ENCODE measurements at places on chromosomes 13 and 19.

DNA sequence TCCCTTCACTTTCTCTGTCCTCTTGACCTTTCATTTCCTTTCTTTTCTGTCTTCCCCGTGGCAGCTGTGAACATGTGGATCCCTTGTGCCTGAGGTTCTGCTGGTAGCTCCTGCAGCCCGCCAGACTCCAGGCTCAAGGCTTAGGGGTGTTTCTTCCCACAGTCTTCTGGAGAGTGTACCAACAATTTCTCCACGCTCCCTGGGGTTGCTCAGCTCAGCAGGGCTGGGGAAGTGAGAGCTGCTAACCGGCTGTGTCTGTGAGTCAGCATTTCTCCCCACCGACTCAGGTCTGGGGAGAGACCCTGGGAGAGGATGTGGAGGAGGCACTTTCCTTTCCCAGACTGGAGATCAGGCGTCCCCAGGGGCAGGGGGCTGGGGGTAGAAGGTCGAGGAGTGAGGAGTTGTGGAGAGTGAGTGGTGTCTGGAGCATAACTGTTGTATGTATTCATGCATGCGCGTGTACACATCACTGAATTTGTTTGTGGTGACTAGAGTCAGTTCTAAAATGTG, 193.6 kb downstream of the KCNRG start:
- no peak for DNase-seq

DNA sequence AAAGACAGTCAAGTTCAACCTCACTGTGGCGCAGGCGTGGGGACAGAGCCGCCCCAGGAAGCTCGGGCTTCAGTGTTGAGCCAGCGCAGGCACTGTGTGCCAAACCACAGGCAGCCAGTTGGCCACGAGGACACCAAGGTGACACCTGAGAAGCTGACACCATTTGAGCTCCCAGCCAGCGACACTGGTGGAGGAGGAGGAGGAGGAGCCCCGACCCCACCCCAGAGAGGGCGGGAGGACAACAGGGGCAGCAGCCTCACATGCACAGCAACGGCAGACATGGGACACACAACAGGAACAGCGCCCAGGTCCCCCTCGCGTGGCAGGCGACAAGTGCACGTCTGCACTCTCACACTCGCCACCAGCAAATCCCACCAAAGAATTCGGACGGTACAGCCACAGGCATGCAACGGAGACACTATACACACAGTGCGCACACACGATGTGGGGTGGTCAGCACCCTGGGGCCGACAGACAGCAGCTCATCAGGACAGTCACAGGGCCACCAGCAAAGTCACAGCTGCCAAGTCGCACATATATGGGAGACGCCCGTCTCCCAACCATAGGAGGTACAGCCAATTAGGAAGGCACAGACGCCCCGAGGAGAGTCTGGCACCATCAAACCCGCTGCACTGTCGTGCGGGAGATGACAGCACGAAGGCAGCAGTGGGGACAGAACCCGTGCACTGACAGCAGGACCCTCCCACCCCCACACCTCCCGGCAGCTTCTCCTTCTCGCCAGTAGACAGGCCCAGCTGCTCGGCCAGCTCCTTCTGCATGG, 3.4 kb downstream of the EIF3G start:
- no peak for DNase-seq

DNA sequence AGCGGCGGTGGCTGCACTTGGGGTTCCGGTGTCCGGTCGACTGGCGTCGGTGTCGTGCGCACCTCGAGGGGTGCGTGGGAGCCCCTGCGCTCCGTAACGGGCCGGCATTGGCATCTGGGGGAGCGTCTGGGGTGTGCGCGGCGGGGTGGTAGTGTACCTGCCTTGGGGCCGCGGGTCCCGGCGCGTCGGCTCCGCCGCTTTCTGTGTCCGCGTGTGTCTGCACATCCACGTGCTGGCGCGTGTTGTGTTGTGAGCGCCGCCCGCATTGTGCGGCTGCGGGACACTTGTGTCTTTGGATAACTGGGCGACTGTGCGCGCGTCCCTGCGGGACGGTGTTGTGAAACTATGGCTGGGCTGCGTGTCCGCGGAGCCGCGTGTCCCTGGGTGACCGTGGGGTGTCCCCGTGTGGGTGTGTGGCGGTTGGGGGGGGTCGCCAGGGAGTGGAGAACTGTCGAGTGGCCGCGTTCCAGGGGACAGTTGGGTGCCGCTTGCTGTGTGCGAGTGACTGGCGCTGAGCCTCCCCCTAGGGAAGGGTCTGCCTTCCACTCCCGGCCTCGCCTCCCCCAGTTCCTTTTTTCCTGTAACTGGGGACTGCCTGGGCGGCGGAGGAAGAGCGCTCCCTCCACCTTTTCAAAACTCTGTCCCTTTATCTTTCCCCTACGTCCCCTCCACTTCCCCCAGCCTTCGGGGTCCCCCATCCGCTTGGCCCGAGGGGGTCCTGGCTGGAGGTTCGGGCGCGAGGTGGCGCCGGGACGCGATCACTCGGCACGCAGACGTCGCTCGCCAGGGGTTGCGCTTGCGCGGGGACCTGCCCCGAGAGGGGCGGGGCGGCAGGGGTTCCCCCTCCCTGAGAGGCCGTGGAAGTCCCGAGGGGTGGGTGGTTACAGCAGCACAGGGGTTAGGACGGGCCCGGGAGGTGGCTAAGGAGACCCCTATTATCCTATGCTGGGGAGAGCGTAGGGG, 5.7 kb upstream of the NFIC start:
- no peak for DNase-seq

DNA sequence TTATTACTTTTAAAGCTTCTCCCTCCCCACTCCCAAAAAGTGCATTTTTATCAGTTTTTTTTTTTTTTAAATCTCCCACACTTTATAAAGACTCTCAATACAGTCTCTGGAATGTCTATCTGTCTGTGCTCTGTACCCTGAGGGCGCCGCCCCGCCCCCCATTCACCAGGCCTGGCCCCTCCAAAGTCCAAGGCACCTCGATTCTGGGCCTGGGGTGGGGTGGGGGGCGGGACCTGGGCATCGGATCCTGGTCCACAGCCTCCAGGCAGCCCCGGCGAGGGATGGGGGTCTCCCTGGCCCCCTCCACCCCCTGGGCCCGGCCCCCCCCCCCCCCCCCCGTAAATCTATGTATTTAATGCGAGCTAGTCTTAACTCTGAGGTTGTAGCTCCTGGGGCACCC, 23.3 kb downstream of the ZBTB7A start:
- DNase-seq = no peak

DNA sequence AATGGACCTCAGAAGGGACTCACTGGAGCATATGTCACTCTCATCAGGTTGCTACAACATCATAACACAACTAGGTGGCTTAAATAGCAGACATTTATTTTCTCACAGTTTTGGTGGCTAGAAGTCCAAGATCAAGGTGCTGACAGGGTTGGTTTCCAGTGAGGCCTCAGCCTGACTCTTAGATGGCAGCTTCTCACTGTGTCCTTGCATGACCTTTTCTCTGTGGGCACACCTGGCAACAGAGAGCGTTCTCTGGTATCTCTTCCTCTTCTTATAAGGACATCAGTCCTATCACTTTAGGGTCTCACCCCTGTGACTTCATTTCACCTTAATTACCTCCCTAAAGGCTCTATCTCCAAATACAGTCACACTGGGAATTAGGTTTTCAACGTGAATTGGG, 74.5 kb downstream of the CYSLTR2 start:
- no peak for DNase-seq

GRCh38 chr13:60170414-60170813, 6.7 kb upstream of the DIAPH3 start:
- no peak for DNase-seq

DNA sequence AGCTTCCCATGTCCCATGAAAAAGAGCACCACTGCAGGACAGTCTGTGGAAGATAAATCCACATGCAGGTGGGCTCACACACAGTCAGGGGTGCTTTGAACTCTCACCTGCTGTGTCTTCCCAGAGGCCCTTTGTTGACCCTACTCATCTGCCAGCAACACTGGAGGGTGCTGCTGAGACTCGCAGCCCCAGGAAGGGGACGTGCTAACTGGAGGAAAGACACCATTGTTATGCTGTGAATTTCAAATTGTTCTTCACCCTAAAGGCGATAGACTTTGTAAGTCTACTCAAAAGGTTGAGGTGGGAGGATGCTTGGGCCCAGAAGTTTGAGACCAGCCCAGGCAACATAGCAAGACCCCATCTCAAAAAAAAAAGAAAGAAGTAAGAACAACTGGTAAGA, 107.3 kb upstream of the SERP2 start:
- DNase-seq = no peak

DNA sequence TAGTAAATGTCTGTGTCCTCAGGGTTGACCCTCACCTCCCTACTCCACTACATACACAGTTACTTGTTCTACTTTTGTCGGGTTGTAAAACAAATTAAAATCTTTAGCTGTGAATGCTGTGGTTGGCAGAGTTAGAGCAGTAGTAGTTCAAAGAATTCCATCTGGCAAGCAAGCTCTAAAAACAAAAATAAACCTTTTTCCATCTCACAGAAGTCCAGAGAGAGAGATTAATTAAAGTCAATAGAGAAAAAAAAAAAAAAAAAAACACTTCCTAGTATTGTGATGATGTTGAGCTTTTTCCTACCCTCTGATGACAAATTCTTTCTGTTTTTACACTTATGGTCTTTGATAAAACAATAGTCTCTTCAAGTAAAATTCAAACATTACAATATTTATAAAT, 338.4 kb downstream of the PCDH17 start:
- no peak for DNase-seq

- DNase-seq = no peak
These were observed 10.4 kb downstream of the PSPC1 start for GRCh38 chr13:19772306-19772705.

- DNase-seq = no peak
These were observed 225.4 kb downstream of the PCCA start for GRCh38 chr13:100314132-100314910.

GRCh38 chr19:17765069-17765618, 13.9 kb downstream of the FCHO1 start:
- DNase-seq = no peak

- DNase-seq = no peak
These were observed 152.0 kb upstream of the SERP2 start for GRCh38 chr13:44221657-44222056.

- DNase-seq = no peak
These were observed 140.5 kb downstream of the SLC7A1 start for GRCh38 chr13:29454931-29455481.

- no peak for DNase-seq
These were observed 11.0 kb upstream of the BBC3 start for GRCh38 chr19:47241919-47242577.

DNA sequence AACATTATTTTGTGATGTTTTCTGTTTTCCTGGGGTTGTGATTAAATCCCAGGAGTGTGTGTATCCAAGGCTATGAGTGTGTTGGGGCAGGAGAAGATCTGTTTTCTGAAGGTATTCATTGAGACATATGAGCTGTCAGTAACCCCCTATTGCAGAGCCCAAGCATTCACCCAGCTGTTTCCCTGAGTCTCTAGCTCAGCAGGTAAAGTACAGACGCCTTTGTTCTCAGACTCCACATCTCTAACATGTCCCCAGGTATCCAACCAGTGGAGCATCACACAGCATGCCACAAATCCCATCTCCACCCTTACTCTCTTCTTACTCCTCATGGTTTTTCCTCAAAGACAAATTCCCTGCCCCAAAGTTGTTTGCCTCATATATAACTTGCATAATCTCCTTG, 213.6 kb downstream of the PCDH20 start:
- no peak for DNase-seq

DNA sequence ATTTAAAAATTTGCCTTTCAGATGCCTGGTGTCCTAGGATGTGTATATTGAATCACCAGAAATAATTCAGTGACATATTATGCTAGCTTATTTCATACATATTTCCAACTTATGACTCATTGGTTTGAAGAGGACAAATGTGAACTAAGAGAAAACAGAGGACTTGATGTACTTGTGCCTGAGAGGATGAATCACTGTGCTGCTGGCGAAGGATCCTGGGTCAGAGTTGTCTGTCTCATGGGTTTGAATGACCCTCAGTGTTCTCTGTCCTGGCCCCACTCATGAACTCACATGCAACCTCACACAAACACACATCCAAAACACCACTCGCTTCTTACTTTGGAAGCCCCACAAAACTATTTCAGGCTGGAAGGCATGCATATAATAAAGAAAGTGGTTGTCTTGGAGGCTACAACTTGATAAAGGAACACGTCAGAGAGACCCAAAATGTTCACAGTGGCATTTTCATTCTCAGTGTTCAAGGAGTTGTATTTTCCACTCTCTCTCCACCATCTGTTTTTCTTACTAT, 129.0 kb upstream of the SPRY2 start:
- no peak for DNase-seq

GRCh38 chr13:44938854-44939253, 50.4 kb downstream of the NUFIP1 start:
- no peak for DNase-seq
